Fibroblast of lung (primary cell): ENCODE measurements at places on chromosomes 2 and 18. TPM values are rescaled to one million over a fixed set of nuclear protein-coding genes. Genes with fewer than 3 reads are reported as not detected.

Gene SLC8A1
- total RNA-seq, result 74.0 and 109 TPM in 2 replicates

- no peaks in the 10 kb centered on the region for H3K27me3 ChIP-seq
- H3K4me1 ChIP-seq, result peaks cover 8% of the 10 kb centered on the region
- H3K36me3 ChIP-seq, result peaks cover 2% of the 10 kb centered on the region
- H3K27ac ChIP-seq, result no peak overlapping the region
Observed at GRCh38 chr2:27667446-27667845, 3.8 kb downstream of the SLC4A1AP start.

DNA sequence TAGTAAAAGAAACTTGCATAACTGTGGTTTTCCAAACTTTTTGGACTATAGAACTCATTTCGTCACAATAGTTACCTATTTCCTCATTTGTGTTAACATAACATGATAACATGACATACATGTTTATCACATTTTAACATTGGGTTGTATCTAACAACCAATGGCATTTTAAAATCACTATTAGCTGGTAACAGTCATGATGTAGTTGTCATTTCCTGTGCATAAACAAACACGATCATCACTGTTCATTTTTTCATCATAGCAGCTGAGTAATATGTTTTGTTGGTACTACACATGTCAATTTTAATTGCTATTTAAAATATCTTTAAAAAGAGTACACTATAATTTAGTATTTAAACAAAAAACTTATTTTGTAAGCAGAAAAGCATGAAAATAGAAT, 402.4 kb downstream of the SATB2 start:
- H3K36me3 ChIP-seq, result no peaks in the 10 kb centered on the region
- no peaks in the 10 kb centered on the region for H3K27me3 ChIP-seq
- H3K27ac ChIP-seq, result no peak overlapping the region

- H3K27me3 ChIP-seq, result no peaks in the 10 kb centered on the region
- no peak overlapping the region for H3K4me3 ChIP-seq
- no peak for DNase-seq
- H3K4me1 ChIP-seq, result peaks cover 8% of the 10 kb centered on the region
Observed at GRCh38 chr2:98911376-98912154, 24.5 kb downstream of the CRACDL start.

DNA sequence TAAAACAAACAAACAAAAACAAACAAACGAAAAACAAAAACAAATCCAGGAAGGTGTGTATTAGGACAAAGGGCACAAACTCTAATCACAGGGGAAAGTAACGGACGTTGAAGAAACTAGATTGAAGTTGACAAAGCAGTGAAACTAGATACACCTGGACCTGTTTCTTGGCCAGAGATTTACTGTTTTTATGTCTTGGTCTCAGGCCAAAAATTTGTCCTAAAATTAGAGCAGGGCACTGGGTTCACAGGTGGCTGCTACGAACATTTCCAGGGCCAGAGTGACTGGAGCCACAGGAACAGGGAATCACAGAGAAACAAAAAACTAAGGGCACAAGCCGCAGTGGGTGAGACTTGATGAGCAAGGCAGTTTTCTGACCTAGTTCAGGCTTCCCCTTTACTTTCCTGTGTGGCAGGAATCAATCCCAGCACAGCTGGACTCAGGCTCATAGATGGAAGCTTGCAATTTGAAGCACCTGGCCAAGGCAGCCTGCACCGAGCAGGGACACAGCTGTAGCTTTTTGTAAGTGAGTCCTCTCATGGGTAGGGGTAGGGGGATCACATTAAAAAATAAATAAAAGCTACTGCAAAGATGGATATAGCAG, 329.4 kb downstream of the DLGAP1 start:
- no peak overlapping the region for H3K4me3 ChIP-seq
- no peaks in the 10 kb centered on the region for H3K4me1 ChIP-seq
- H3K27ac ChIP-seq, result no peak overlapping the region
- H3K27me3 ChIP-seq, result no peaks in the 10 kb centered on the region
- H3K36me3 ChIP-seq, result no peaks in the 10 kb centered on the region

GRCh38 chr2:20762945-20763683, 59.8 kb downstream of the LDAH start:
- no peak overlapping the region for H3K27ac ChIP-seq
- H3K36me3 ChIP-seq, result no peaks in the 10 kb centered on the region
- H3K4me3 ChIP-seq, result no peak overlapping the region
- DNase-seq, result no peak

GRCh38 chr18:22250591-22250996, 81.2 kb downstream of the GATA6 start:
- H3K4me1 ChIP-seq, result no peaks in the 10 kb centered on the region
- peak; percentile 55 for DNase-seq
- H3K27ac ChIP-seq, result no peak overlapping the region
- H3K4me3 ChIP-seq, result no peak overlapping the region
- no peaks in the 10 kb centered on the region for H3K36me3 ChIP-seq
- H3K27me3 ChIP-seq, result peaks cover 3% of the 10 kb centered on the region

DNA sequence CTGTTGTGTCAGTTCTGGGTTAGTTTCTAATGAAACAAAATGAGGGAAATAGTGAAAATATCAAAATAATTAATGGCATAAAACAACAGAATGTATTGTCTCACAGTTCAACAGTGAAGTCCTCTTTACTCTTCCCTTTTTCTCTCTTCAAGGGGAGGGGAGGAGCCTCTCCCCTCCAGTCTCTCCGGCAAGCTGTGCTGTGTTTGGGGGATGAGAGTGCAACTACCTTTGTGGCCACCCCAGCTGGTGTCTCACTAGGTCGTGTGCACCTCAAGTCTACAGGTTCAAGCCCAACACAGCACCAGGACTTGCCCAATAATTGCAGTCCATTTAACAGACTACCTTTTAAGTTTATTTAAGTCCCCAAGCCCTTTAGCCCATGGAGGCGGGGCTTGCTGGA, 271.7 kb upstream of the DOK6 start:
- no peaks in the 10 kb centered on the region for H3K27me3 ChIP-seq
- no peak overlapping the region for H3K4me3 ChIP-seq
- no peak overlapping the region for H3K27ac ChIP-seq
- no peak for DNase-seq

GRCh38 chr18:62754026-62754425, 38.7 kb downstream of the PHLPP1 start:
- DNase-seq, result no peak
- H3K36me3 ChIP-seq, result no peaks in the 10 kb centered on the region
- no peak overlapping the region for H3K4me3 ChIP-seq
- H3K27ac ChIP-seq, result no peak overlapping the region
- H3K4me1 ChIP-seq, result no peaks in the 10 kb centered on the region

DNA sequence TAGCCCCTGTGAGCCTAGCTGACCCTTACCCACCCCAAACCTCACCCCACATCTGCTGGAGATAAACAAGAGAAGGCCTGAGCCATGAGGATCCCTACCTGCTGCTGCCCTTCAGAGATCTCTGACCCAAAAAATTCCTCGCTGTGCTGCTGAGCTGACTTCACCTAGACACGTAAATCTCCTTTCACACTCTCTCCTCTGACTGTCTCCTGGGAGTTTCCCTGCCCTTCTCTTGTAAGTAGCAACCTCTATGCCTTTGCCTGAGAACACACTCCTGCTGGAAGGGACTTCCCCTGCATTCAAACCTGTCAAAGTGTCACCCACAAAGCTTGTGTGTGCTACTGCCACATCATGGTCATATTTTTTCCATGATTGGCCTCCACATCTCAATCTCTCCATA, 134.2 kb upstream of the NOL4 start:
- no peaks in the 10 kb centered on the region for H3K36me3 ChIP-seq
- no peaks in the 10 kb centered on the region for H3K27me3 ChIP-seq
- no peak for DNase-seq
- no peak overlapping the region for H3K27ac ChIP-seq
